ENCODE measurements at places on chromosomes 2 and 18. TPM values are rescaled to one million over a fixed set of nuclear protein-coding genes. Genes with fewer than 3 reads are reported as not detected.

The DRC1 gene
- under 0.01 TPM for total RNA-seq

The OSR1 gene
- total RNA-seq: 1.2 TPM

The NYAP2 gene
- not detected for total RNA-seq

The ZDBF2 gene
- total RNA-seq: 18.9 TPM

The TMEM185B gene
- total RNA-seq: 25.2 TPM

The SLC30A3 gene
- total RNA-seq: 0.09 TPM

The GPR39 gene
- 7.4 TPM for total RNA-seq

The KYNU gene
- 1.8 TPM for total RNA-seq

The MEIS1 gene
- 45.0 TPM for total RNA-seq

The FOXD4L1 gene
- total RNA-seq: 0.30 TPM

The EPB41L5 gene
- total RNA-seq: 7.7 TPM

The NGEF gene
- total RNA-seq: 3.4 TPM

The CNRIP1 gene
- 16.3 TPM for total RNA-seq

The IL37 gene
- not detected for total RNA-seq

The PTPRN gene
- total RNA-seq: 67.6 TPM

The MTIF2 gene
- 28.5 TPM for total RNA-seq

The APLF gene
- 6.3 TPM for total RNA-seq

The FTCDNL1 gene
- total RNA-seq: 1.5 TPM

The ZRANB3 gene
- total RNA-seq: 7.1 TPM

All from smooth muscle cell of the umbilical artery (primary cell).